Endothelial cell of umbilical vein (primary cell): ENCODE measurements at places on chromosomes 11 and 22. TPM values are rescaled to one million over a fixed set of nuclear protein-coding genes. Genes with fewer than 3 reads are reported as not detected.

GRCh38 chr11:69297787-69298266 is 3.9 kb downstream of the MYEOV start:
- DNase-seq: no peak

GRCh38 chr11:59261150-59261549 is 48.4 kb upstream of the MPEG1 start:
- DNase-seq: no peak

DNA sequence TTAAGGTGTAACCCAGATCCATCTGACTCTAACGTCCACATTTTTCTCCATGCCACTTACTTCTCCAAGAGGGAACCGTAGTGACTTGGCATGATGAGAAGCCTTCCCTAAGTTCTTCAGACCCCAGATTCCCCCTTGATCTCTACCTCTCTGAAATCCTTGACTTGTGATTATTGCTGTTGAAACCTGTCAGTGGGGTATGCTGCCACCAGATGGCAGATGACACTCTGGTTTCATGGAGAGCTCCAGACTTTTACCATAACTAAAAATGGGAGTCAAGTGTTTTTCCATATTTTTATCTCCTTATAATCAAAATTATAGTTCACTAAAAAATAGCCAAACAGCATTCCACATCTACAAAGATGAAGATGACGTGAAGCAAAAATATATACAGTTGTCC is 504.2 kb downstream of the SOX6 start:
- no peak for DNase-seq

GRCh38 chr11:120240866-120241265 is 926 bp downstream of the POU2F3 start:
- no peak for DNase-seq

DNA sequence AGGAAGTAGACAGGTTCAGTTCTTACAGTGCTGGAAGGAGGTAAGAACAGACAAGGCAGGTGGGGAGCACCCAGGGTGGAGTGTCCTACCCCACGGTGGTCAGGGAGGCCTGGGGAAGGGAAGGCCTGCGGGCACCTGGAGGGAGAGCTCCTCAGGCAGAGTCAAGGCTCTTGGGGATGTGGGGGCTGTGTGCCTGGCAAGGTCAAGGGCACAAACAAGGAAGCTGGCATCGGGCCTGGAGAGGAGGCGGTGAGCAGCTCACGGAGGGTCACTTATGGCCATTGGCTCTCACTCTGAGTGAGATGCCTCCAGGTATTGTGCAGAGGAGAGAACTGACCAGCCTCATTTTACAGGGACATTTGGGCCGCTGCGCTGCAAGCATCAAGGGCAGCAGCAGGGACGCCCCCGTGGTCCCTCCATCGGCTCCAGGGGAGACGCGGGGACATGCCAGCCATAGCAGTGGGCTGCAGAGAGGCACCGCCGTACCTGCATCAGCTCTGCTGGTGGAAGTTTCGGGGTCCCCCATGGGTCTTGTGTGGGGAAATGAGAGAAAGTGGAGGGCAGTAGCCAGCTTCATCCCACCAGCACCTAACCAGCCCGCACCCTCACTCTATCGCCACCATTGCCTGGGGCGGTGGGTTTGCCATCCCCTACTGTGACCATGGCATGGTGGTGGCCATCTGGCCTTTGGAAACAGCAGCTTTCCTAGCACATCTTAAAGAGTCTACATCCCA is 37.5 kb upstream of the RTL6 start:
- no peak for DNase-seq

DNA sequence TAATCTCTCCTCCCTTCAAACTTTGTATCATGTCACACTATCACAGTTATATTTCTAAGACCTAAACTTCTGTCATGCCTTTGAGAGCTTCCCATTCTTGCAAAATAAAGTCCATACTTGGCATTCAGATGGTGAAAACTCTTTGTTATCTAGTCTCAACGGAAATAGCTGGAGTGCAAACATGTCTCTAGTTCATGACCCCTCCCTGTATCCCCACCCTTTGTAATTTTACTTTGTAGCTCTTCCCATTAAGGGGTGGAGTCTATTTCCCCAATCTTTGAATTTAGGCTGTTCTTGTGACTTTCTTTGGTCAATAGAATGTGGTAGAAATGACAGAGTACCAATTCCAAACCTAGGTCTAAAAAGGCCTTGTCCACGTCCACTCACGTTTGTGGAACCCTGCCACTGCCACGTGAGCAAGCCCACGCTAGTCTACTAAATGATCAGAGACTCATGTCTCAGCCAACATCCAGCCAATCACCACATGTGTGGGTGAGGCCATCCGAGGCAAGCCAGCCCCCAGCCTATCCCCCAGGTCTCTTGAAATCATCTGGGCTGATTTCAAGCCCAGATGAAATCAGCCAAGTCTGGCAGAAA is 23.4 kb downstream of the SLN start:
- DNase-seq: no peak

DNA sequence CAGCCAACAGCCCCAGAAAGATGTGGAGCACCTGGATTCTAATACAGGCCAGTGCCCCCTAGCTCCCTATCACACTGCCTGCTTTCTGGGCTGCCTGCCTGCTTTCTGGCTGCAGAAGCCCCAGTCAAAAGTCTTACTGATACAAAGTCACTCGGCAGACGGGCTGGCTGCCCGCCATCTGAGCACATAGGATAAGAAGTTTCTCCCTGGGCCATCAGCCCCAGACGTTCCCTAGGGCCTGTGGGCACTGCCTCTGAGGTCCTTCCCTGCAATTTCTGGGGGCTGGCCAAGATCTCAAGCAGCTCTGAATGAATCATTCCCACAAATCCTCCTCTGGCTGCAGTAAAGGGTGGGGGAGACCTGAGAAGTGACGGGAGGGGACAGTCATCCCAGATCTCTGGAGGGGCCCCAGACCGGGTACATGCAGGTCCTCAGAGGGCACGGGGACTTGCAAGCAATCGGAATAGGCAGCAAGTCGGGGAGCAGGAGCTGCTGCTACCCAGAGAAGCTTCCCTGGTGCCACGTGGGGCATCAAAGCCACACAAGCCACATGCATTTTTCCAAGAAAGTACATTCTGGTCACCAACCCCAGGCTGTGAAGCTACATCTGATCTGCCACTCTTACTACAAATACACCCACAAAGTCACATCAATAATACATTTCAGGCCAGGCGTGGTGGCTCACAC is 4.7 kb downstream of the TPST2 start:
- DNase-seq: peak; percentile 80

- DNase-seq: no peak
Measured at GRCh38 chr11:57386178-57386940, 4.1 kb downstream of the PRG2 start.

DNA sequence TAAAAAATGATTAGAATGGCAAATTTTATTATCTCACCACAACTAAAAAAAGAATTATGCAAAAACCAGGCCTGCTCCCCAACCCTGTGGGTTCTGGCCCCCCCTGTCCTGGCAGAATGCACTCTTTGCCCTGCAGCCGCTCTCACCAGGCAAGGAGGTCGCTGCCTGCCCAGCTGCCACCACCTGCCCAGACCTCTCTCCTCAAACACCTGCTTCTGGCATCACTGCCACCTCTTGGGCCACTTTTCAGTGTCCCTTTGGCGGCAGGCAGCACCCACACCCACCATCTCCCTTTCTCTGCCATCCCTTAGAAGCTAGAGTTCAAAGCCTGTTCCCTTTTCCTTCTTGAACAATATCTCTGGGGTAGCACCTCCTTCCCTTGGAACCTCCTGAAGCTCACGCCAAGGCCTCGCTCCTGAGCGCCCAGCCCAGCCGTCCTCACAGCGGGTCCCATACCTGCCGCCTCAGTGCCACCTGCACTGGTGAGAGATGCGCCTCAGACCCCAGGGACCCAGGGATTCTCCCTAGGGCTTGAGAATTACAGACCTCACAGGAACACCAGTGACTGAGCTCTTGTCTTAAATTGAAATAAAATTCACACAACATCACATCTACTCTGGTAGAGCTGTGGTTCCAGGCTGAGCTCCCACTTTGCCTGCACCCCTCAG is 44.6 kb downstream of the SGSM3 start:
- DNase-seq: no peak

- no peak for DNase-seq
Measured at GRCh38 chr11:76270389-76270788, 64.1 kb upstream of the WNT11 start.

DNA sequence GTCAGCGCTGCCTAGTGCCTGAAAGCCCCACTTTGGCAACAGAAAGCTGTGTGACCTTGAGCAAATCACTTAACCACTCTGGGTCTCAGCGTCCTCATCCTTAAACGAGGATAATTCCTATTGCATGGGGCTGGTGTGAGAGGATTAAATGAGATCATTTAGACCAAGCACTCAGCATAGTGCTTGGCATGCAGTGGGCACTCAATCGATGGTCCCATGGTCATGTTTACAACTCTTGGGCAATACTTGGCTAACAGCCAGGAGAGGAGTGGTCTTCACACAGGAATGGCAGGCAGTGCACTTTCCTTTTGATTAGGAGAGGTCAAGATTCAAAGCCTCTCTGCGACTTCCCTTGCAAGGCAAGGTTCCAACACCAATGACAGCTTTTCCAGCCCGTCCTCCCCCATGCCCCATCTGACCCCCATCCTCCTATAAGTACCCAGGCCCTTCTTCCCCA is 14.1 kb downstream of the TNKS1BP1 start:
- DNase-seq: no peak

DNA sequence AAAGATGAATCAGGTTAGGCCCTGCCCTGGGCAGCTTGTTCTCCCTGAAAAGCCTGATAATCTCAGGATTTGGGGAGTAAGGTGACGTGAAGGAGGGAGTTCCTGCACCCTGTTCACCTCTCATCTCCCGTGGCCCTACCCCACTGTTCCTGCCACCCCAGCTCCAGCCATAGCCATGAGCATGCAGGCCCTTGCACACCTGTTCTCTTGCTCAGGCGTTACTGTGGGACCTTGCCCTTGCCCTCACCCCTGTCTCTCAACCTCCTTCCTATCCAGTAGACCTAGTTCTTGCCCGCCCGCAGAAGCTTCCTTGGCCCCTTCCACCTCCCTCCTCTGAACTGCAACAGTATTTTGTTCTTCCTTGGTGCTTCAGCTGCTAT is 15.0 kb downstream of the TSKU start:
- no peak for DNase-seq

Gene SORL1
- total RNA-seq: 0.16 and 0.31 TPM in 2 replicates
